ENCODE measurements at places on chromosomes 5 and 9.

- H3K4me1 ChIP-seq: peaks cover 12% of the 10 kb centered on the region
- no peaks in the 10 kb centered on the region for H3K36me3 ChIP-seq
- H3K27me3 ChIP-seq: no peaks in the 10 kb centered on the region
- H3K4me3 ChIP-seq: no peak overlapping the region
- no peak for DNase-seq
Measured at GRCh38 chr5:151345808-151346478, 1.4 kb downstream of the SLC36A2 start.

DNA sequence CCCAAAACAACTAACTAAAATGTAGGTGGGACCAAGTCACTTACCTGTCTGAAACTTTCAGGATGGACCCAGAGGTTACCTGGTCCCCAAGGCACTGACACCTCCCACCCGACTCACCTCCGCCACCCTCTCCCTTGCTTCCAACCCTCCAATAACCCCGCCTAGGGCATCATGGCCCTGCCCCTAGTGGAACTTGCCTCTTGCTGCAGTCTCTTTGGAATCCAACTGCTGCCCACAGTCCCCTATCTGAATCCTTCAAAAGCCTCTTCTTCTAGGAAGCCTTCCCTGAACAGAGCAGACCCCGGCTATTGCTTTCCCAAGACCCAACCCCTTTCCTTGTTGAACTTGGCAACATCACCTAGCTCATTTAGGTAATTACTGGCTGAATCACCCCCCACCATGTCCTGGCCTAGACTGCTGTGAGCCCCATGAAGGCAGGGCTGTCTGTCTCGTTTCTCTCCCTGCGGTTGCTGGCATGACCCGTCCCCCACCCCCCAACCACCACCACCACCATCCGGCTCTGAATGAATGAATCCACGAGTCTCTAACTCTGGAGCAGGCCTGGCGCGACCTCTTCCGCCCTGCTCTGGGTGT lies 9.4 kb downstream of the CRB2 start:
- no peak overlapping the region for H3K4me3 ChIP-seq
- no peak for DNase-seq
- H3K27ac ChIP-seq: no peak overlapping the region

DNA sequence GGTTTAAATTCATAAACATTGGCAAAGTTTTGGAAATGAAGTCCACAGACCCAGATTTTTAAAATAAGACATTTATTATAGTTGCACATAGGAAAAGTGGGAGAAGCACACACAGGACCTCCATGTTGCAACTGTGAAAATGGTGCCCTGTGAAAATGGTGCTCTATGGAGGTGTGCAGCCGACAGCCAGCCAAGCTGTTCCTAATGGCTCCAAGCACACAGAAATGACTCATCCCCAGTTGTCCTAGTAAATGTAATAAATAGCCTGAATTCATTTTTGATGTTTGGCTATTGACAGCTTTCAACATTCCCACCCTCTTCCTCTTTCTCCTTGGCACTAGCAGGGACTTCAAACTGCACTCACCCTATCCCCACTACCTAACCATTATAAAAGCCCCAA lies 590.9 kb downstream of the CAAP1 start:
- H3K4me1 ChIP-seq: no peaks in the 10 kb centered on the region
- no peaks in the 10 kb centered on the region for H3K27me3 ChIP-seq
- no peaks in the 10 kb centered on the region for H3K36me3 ChIP-seq
- H3K27ac ChIP-seq: no peak overlapping the region
- no peak for DNase-seq

DNA sequence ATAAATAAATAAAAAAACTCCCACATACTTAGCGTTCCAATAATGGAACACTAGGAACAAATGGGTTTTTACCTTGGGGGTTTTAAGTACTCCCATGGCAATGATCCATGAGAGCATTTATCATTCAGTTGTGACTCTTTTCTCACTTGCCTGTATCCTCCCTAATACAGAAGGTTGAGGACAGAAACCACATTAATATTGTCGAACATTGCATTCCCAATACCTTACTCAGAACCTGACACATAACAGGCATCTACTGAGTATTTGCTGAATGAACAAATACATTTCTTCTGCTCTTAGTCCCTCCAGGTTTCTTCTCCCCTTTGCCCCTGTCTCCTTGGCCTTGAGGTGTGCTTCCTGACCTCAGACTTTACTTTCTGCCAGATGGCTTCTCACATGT lies 175.9 kb downstream of the CEMIP2 start:
- H3K27ac ChIP-seq: no peak overlapping the region
- H3K36me3 ChIP-seq: no peaks in the 10 kb centered on the region
- no peaks in the 10 kb centered on the region for H3K4me1 ChIP-seq
- H3K27me3 ChIP-seq: no peaks in the 10 kb centered on the region
- no peak for DNase-seq
- H3K4me3 ChIP-seq: no peak overlapping the region

- H3K36me3 ChIP-seq: no peaks in the 10 kb centered on the region
- no peak for DNase-seq
- no peak overlapping the region for H3K4me3 ChIP-seq
- no peaks in the 10 kb centered on the region for H3K4me1 ChIP-seq
Measured at GRCh38 chr9:1331546-1332038, 281.4 kb downstream of the DMRT2 start.

DNA sequence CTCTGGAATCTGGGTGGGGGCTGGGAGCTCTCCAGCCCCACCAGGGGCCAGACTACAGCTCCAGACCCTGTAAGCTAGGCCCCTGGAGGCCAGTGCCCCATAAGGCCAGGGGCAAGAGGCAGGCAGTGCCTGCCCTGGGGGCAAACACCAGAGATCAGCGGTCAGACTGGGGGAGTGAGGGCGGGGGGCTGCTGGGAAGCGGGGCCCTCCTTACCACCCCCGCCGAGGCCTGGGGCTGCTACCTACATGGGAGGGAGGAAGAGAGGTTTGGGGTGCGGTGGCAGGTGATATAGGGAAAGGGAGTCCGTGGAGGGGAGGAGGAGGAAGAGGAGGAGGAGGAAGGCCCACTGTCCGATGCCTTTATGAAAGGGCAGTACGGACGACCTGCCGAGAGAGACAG lies 12.7 kb downstream of the PRR7 start:
- H3K27ac ChIP-seq: no peak overlapping the region
- H3K4me1 ChIP-seq: no peaks in the 10 kb centered on the region
- H3K36me3 ChIP-seq: peaks cover 30% of the 10 kb centered on the region

GRCh38 chr9:81787747-81788632 lies 98.6 kb upstream of the TLE1 start:
- peaks cover 10% of the 10 kb centered on the region for H3K4me1 ChIP-seq
- no peaks in the 10 kb centered on the region for H3K36me3 ChIP-seq
- H3K4me3 ChIP-seq: no peak overlapping the region

DNA sequence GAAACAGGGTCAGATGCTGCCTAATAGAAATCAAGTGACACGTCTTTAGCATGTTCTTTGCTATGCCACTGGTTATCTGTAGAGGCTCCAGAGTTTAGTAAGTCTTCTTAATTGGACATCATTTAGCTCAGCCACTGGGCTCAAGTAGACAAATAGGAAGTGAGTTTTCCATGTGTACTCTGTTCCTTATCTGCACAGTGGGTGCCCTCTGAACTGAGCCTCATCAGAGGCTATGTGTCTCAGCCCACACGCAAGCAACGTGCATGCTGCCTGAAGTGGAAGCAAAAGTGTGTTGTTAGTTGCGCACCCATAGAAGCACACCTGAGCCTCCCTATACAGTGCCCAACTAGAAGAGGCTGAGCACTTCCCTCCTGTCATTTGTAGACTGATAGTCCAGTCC lies 134.7 kb downstream of the SEMA5A start:
- no peak overlapping the region for H3K4me3 ChIP-seq
- no peaks in the 10 kb centered on the region for H3K36me3 ChIP-seq
- DNase-seq: no peak

GRCh38 chr9:71795097-71795813 lies 26.9 kb upstream of the CEMIP2 start:
- no peaks in the 10 kb centered on the region for H3K36me3 ChIP-seq
- DNase-seq: no peak
- H3K4me1 ChIP-seq: no peaks in the 10 kb centered on the region
- H3K27ac ChIP-seq: no peak overlapping the region
- no peak overlapping the region for H3K4me3 ChIP-seq

DNA sequence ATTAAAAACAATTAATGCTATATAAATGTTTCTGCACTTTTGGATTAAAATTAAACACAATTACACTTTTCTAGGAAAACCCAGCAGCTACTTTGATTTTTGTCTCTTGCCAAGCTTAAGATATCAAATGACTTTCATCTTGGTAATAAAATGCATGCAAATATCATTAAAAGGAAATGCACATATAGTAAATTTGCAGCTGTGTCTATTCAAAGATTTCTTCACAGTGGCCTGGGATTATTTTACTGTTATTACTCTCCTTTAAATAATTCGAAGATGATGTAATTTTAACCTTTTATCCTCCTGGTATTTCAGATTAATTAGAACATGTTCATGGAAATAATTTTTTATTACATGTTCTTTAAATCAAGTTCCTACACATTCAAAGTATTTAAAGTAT lies 529.5 kb upstream of the RGMB start:
- DNase-seq: no peak
- no peaks in the 10 kb centered on the region for H3K27me3 ChIP-seq
- H3K36me3 ChIP-seq: no peaks in the 10 kb centered on the region
- H3K27ac ChIP-seq: no peak overlapping the region
- H3K4me1 ChIP-seq: no peaks in the 10 kb centered on the region
- H3K4me3 ChIP-seq: no peak overlapping the region

- peak overlapping the region; percentile 50 for H3K27ac ChIP-seq
- no peaks in the 10 kb centered on the region for H3K27me3 ChIP-seq
- no peaks in the 10 kb centered on the region for H3K4me1 ChIP-seq
- H3K4me3 ChIP-seq: no peak overlapping the region
- H3K36me3 ChIP-seq: no peaks in the 10 kb centered on the region
- no peak for DNase-seq
Measured at GRCh38 chr5:66982470-66982869, 214.1 kb downstream of the CD180 start.

GRCh38 chr5:53613061-53613460 lies 52.6 kb downstream of the NDUFS4 start:
- no peak overlapping the region for H3K27ac ChIP-seq
- no peak overlapping the region for H3K4me3 ChIP-seq
- no peaks in the 10 kb centered on the region for H3K27me3 ChIP-seq
- no peaks in the 10 kb centered on the region for H3K4me1 ChIP-seq

DNA sequence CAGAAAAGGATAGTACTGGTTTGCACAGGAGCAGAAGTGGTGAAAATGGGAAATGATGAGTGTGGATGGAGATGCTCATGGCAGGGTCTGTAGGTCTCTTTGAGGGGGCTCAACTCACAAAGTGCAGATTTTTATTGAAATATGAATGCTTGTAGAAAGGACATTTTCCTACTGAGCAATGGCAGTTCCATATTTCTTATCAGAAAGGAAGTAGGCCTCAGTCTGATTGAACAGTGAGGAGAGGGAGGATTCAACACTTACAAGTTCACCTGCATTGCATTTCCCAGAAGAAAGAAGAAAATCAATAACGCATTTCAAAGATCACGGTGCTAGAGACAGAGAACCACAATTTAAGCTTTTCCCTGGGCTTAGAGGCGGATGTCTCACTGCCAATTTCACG lies 49.2 kb downstream of the ANXA2R start:
- H3K4me1 ChIP-seq: peaks cover 4% of the 10 kb centered on the region
- no peak for DNase-seq
- H3K36me3 ChIP-seq: no peaks in the 10 kb centered on the region
- H3K4me3 ChIP-seq: no peak overlapping the region
- no peaks in the 10 kb centered on the region for H3K27me3 ChIP-seq

DNA sequence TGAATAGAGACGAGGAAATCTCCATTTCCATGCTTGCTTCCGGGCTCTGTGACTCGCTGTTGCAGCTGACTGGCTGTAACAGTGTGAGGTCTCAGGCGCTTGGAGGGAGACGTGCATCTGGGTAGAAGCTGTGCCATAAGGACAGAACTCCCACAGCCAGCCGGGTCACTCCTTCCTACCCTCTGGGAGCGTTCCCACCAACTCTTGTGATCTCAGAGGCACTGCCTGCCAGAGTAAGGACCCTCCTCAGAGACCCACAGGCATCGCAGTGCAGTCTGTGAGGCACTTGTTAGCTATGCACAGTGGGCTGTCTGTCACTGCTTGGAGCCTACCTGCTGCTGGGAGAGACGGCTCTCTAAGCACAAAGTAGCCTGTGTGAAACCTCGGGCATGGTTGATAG lies 203.4 kb upstream of the SEMA6A start:
- no peak overlapping the region for H3K4me3 ChIP-seq
- no peaks in the 10 kb centered on the region for H3K4me1 ChIP-seq
- H3K36me3 ChIP-seq: no peaks in the 10 kb centered on the region
- H3K27me3 ChIP-seq: no peaks in the 10 kb centered on the region
- DNase-seq: no peak

GRCh38 chr9:35691757-35692301 lies 2.1 kb upstream of the TPM2 start:
- H3K27ac ChIP-seq: peak overlapping the region; percentile 96
- H3K27me3 ChIP-seq: no peaks in the 10 kb centered on the region
- peak; percentile 55 for DNase-seq
- peak overlapping the region; percentile 93 for H3K4me3 ChIP-seq
- H3K4me1 ChIP-seq: peaks cover 57% of the 10 kb centered on the region

GRCh38 chr5:55650386-55650785 lies 61.7 kb downstream of the SLC38A9 start:
- H3K4me1 ChIP-seq: no peaks in the 10 kb centered on the region
- peaks cover 22% of the 10 kb centered on the region for H3K36me3 ChIP-seq
- no peak overlapping the region for H3K27ac ChIP-seq
- H3K4me3 ChIP-seq: no peak overlapping the region
- DNase-seq: no peak
- no peaks in the 10 kb centered on the region for H3K27me3 ChIP-seq
